Nephron progenitor cell (in vitro differentiated cells): ENCODE measurements at places on chromosomes 12 and 14.

- no peak for DNase-seq
Measured at GRCh38 chr12:52170827-52171226, 21.0 kb downstream of the KRT80 start.

GRCh38 chr12:93002293-93003054 lies 73.4 kb upstream of the EEA1 start:
- DNase-seq = no peak

DNA sequence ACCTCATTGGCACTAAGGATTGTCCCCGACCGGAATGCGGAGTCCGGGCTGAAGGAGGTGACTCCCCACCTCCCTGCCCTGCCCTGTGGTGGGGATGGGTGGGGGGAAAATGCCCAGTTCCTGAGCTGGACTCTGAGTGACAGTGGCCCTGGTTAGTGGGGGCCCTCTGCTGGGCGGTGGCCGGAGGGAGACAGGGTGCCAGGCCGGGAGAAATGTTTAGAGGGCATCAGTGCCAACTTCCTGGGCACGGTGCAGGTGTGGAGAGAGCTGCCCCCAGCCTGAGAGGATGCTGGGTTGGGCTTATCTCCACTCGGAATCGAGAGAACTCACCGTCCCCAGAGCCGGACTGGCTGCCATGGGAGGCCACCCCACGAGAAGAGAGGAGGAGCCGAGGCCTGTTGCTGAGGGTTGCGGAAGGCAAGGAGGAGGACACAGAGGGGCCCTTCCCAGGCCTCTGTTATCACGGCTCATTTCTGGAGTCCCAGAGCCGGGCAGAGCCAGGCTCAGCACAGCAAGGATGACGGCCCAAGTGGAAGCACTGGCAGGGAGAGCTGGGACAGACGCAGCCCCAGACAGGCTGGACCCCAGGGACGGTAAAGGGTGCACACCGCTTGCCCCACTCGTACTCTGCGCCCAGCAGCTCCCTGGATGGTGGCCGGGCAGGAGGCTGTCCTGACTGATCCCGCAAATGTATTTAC lies 156.7 kb downstream of the KIF26A start:
- DNase-seq = no peak

- DNase-seq = no peak
Measured at GRCh38 chr12:68521848-68522502, 88.7 kb upstream of the RAP1B start.

DNA sequence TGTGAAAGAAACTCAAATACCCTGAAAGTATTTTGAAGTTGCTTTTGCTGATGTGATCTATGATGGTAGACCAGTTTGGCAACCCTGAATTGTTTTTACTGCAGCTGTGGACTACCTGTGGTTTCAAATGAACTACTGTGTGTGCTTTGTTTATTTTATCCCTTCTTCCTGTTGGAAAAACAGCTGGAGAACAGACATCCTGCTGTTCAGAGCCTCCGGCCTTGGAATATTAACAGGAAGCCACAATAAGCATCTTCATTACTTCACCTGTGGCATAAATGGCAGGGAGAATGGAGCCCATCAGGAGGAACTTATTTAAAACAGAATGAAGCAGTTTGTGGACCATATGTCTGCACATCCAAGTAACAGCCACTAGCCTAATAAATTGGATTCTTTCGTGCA lies 104.8 kb downstream of the DUSP6 start:
- DNase-seq = no peak

DNA sequence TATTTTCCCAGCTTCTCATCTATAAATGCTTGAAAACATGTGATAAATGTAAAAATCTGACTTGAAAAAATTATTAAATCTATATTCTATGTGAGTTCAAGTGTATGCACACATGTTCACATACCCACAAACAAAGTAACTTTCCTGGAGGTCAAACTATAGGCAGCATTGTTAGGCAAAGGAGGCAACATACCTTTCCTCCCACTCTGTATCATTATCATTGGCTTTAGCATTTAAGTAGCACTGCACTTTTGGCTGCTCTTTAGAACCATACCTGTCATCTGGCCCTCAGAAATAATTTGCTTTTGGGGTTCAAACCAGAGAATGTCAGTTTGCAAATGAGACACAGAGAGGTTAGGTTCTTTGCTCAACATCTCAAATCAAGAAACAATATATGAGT lies 102.4 kb upstream of the CCDC196 start:
- DNase-seq = no peak

GRCh38 chr14:57732463-57733285 lies 133.2 kb downstream of the SLC35F4 start:
- DNase-seq = no peak

GRCh38 chr14:88825503-88825902 lies 1.1 kb downstream of the TTC8 start:
- no peak for DNase-seq

GRCh38 chr12:52146822-52147366 lies 44.9 kb downstream of the KRT80 start:
- no peak for DNase-seq

GRCh38 chr14:88535149-88535548 lies 19.7 kb downstream of the PTPN21 start:
- no peak for DNase-seq

- DNase-seq = no peak
Measured at GRCh38 chr12:109369831-109370230, 22.1 kb downstream of the MYO1H start.

DNA sequence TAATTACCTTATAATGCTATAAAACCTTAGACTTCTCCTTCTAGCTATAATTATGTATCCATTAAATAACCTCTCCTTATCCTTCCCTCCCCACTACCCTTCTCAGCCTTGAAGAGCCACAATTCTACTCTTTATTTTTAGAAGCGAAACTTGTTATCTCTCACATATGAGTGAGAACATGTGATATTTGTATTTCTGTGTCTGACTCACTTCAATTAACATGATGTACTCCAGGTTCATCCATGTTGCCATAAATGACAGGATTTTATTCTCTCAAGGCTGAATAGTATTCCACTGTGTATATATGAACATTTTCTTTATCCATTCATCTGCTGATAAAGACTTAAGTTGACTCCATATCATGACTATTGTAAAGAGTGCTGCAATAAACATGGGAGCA lies 485.6 kb downstream of the FLRT2 start:
- no peak for DNase-seq

GRCh38 chr12:115032521-115032920 lies 348.5 kb upstream of the TBX3 start:
- no peak for DNase-seq

DNA sequence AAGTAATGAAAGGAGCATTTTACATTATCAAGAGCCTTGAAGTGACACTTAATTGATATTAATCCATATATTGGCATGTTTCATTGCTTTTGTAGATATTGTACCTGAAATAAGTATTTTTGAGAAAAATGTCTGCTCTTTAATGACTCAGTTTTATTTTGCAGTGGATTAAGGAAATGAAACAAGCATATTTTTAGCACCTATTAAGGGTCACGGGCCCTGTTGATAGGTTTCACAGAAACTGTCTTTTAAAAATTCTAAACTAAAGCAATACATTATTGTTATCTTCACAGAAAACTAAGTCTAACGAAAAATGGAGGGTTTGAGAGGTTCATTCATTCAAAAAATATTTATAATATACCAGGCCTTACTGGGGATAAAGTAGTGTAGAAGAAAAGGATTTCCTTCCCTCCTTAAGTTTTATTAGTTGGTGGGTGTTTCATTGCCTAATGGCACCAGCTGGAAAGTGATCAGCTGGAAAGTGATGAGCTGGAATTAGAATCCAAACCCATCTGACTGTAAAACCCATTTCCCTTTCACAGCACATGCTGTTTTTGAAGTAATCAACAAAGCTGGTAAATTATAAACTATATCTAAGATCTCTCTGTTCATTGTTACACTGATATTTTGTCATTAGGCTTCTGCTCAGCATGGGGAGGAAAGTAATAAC lies 54.2 kb downstream of the PTPRQ start:
- no peak for DNase-seq

DNA sequence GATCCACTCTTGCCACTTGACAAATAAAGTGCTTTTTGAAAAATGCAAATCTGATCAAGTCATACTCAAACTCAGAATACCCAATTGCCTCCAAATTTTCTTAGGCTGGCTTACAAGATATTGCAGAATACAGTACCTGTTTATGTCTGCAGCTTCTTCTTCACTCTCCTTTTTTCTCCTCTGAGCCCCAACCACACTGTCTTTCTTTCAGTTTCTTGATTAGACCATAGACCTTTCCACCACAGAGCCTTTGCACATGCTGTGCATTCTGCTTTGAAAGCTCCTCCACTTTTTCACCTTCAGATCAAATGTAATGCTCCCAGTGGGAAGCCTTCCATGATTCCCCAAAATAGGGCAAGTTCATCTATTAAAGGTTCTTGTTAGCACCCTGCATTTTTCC lies 13.9 kb upstream of the GYS2 start:
- DNase-seq = no peak

DNA sequence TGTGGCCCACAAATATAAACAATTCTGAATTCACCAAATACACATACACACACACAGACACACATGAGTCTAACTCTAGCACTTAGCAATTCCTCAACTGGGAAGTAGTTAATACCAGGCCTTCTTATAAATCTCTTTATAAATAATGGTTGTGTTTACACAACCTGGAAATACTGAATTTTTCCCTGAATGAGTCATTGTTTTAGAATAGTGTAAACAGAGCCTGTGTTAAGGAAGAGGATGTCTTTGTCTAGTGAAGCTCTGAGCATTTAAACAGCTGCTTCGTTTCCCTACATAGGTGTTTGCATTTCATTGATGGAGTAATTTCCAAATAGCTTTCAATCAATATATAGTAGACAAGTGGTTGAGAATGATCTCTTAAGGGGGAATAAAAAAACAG lies 218.8 kb downstream of the BTG1 start:
- no peak for DNase-seq

- DNase-seq = no peak
Measured at GRCh38 chr14:105502446-105503295, 11.6 kb downstream of the TEDC1 start.

- no peak for DNase-seq
Measured at GRCh38 chr12:95942101-95942523, 302 bp downstream of the CCDC38 start.

GRCh38 chr12:87107766-87108165 lies 851.6 kb upstream of the MGAT4C start:
- DNase-seq = no peak

- no peak for DNase-seq
Measured at GRCh38 chr12:109625131-109625559, 51.6 kb downstream of the MVK start.

DNA sequence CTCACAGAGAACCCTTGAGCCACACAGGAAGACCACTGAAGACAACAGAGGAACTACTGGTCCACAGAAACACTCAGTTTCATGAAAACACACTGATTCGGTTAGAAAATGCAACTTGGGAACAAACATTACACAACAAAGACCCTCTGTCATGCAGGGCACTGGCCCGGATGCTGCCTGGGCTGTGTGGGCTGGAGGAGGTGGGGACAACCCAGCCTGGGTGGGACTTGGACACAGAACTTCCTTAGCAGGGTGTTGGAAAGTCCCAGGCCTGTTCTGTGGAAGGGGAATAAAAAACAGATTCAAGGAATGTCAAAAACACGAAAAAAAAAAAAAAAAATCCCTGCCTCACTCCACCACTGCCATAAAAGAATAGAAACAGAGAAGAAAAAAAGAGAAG lies 181.0 kb downstream of the MON2 start:
- DNase-seq = no peak

DNA sequence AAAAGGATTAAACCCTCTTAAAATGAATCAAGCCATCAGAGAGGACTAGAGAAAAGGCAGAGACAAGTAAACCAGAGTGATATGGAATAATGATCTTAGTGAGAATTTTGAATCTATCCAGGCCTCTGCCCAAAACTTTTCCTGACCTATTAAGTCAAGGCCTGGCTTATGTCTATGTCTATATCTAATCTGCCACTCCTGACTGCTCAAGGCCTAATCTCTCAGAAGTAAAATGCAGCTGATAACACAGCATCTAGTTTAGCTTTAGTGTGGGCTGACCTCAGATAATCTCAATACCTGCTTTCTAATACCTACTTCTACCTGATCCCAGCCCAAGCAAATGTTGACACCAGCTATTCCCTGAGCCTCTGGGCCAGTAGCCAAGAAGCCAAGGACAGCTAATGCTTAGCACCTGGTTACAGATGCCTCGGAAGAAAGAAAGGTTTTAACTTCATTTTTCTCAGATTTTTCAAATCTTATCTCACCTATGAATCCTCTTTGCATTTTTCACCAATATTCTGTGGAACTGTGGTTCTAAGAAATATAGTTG lies 1472.5 kb upstream of the SEL1L start:
- no peak for DNase-seq

DNA sequence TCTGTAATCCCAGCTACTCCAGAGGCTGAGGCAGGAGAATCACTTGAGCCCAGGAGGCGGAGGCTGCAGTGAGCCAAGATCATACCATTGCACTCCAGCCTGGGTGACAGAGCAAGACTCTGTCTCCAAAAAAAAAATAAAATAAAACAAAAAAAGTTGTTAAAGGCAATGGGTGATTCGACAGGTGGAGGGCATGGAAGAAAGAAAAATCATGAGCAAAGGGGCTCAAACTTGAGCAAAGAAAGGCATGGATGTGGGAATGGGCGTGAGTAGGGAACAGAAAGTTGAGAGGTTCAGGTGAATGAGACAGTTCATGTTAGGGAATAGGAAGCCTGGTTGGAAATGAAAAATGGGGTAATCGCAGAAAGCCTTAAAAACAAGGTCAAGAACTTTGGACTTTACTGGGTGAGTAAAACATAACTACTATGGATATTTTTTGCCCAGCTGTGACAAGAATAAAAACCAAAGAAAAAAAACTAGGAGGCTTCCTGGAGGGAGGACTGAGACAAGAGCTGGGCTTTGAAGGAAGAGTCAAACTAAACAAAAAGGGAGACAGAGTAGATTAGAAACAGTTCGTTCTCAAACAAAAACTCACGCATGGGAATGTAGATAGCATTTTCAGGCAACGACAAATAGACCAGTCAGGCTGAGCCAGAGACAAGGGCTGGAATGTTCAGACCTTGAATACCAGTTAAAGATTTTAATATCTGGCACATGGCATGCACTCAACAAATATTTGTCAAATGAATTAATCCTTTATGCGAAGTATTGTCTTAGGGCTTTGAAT lies 18.8 kb downstream of the PYM1 start:
- no peak for DNase-seq

DNA sequence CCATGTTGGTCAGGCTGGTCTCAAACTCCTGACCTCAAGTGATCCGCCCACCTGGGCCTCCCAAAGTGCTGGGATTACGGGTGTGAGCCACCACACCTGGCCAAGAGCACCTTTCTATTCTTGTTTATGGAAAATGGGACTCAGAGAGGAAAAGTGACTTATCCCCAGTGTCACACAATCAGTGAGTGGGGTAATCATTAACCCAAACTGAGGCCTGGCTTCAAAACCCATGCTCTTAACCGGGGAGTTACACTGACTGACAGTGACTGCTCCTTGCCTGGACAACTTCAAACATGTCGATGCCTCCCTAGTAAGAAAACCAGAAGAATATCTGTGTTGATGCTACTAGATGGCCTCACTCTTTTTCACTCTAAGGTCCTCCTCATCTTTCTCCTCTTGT lies 7.3 kb downstream of the CLEC7A start:
- DNase-seq = no peak
